Suppressor macrophage treated with lipopolysaccharide for 4 hours (primary cell): ENCODE measurements at places on chromosomes 3 and 15.

GRCh38 chr15:38864827-38865581, 300.4 kb upstream of the RASGRP1 start:
- DNase-seq: no peak

GRCh38 chr3:105233010-105233409, 133.7 kb upstream of the ALCAM start:
- DNase-seq: peak; percentile 33

DNA sequence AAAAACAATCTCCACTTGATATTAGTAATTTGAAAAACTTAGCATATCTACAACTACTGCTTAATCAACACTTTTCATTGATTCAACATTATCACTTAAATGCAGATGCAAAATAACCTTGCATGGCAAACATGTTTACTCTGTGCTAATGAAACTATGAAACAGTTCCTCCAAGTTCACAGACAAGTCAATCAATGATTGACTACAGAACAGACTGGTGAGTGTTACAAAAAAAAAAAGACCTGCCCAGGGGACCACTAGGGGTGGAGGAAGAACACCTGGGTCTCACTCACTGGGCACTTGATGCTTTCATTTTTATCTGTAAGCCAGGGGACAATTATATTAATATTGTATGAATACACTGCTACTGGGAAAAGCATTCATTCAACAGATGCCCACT, 4.3 kb upstream of the NR2C2 start:
- DNase-seq: no peak

DNA sequence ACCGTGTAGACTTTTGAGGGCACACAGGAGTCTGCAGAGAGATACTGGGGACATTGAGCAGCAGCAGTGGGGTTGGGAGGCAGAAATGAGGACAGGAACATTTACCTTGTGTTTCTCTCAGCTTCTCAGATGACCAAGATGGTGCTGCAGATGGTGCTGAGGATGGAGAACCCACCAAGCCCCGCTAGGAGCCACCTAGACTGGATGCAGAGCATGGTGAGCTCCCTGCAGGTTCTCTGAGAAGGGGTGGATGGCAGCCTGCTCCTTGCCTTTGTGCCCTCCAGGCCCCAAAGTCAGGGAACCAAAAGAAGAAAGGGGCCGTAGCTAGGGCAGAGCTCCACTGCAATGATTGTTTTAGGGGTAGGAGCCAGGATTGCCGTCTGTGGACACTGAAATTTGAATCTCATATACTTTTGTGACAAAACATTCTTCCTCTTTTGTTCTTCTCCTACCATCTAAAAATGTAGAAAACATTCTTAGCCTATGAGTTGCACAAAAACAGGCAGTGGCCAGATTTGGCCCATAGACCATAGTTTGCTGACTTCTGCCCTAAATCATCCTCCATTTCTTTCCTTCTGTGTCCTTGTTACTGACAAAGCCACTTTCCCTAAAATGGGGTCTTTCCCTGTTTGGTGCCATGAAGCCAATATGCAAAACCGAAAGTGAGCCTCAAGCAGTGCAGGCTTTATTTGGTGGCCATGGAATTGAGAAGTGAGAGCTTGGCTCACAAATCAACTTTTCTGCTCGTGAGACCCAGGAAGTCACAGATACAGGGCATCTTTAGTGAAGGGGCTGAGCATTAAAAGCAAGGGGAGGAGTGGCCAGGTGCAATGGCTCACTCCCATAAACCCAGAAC, 11.9 kb upstream of the MUC20 start:
- DNase-seq: peak; percentile 43

GRCh38 chr15:42712584-42712983, 24.3 kb downstream of the CDAN1 start:
- no peak for DNase-seq

DNA sequence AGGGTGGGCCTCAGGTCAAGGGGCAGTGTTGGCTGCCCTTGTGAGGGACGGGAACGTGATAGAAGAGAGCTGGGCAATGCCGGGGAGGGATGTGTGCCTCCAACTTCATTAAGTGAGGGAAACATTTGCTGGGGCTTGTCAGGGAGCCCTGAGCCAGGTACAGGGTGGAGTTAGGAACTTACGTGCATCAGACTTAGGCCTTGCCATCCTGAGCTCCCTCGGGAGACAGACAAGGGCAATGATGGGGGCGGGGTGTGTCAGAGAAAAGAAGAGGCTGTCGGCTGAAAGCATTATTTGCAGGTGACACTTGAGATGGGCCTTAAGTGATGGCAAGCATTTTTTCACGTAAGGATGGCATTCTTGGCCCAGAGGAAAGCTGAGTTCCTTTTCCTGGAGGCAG, 1.6 kb downstream of the FAM131A start:
- no peak for DNase-seq
